ENCODE measurements at places on chromosomes 7 and 10.

DNA sequence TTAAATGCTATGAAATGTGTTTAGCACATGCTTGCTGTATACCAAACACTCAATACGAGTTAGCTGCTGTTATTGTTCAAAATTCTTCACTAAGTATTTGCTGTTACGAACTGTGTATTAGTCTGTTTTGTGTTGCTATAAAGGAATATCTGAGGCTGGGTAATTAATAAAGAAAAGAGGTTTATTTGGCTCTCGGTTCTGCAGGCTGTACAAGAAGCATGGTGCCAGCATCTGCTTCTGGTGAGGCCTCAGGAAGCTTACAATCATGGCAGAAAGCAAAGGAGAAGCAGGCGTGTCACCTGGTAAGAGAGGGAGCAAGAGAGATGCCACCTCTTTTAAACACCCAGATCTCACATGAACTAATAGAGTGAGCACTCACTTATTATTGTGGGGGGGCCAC is 1.6 kb downstream of the UBE2D4 start:
- DNase-seq: no peak

DNA sequence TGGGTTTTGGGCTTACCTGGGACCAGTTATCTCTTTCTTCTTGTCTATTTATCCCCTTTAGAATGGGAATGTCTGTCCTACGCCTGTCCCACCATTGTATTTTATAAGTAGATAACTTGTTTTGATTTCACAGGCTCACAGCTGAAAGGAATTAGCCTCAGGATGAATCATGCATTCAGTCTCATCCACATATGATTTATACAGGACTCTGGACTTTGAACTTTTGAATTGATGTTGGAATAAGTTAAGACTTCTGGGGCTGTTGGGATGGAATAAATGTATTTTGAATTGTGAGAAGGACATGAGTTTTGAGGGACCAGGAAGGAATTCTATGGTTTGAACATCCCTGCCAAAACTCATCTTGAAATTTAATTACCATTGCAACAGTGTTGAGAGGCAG is 112.6 kb downstream of the AMPH start:
- DNase-seq: no peak

DNA sequence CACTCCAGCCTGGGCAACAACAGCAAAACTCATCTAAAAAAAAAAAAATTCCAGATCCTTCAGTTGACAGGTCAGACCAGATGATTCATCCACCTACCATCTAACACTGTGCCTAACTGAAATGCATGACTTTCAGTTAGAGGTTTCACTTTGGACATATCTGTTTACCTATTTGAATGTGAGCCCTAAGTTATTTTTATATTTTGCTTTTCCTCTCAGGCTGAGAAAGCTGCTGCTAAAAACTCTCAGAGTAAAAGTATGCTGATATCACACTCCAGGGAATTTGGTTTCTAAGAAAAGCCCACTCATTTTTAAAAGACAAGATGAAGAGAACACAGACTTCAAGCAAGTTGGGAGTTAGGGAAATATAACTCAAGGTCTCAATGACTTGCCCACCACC is 126.0 kb downstream of the SGMS1 start:
- no peak for DNase-seq

DNA sequence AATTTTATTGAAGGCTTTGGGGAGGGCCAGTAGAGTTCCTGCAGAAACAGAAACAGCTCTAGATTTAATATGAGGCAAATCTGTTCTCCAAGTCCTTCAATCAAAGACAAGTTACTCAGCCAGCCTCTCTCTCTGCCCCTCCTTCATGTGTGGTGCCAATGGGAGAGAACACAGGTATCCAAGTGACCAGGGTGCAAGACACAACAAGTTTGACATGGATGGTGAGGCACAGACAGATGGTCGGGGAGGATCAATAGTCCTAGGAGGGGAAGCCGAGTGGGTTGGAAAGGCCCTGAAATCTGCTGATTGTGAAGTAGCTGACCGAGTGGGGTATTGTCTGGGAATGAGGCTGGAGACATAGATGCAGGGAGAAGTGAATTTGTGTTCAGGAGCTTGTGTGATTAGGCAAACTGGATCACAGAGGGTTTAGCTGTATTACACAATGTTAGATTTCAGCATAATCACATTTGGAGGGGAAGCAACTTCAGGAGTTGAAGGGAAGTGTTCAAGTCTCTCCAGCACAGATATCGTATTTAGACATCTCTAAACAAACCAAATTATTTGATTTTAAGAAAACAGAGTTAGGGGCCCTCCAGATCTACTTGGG is 1.5 kb downstream of the GIMAP1 start:
- no peak for DNase-seq

DNA sequence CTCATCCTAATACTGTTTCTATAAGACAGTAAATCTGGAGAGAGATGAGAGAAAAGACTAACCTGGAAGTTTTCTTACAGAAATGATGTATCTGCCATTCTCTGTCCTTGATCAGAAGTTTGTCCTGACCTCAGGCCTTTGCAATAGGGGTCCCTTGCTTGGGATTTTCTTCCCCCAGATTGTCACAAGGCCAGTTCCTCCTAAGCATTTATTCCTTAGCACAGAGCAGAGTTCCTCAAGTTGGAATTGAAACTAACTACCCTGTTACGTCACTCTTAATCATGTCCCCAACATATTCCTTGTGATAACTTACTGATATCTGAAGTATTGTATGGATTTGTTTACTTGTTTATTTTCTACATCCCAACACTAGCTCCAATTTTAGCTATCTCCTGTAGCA is 202.1 kb downstream of the COBL start:
- no peak for DNase-seq

GRCh38 chr10:60358282-60358681 is 31.4 kb downstream of the ANK3 start:
- no peak for DNase-seq

DNA sequence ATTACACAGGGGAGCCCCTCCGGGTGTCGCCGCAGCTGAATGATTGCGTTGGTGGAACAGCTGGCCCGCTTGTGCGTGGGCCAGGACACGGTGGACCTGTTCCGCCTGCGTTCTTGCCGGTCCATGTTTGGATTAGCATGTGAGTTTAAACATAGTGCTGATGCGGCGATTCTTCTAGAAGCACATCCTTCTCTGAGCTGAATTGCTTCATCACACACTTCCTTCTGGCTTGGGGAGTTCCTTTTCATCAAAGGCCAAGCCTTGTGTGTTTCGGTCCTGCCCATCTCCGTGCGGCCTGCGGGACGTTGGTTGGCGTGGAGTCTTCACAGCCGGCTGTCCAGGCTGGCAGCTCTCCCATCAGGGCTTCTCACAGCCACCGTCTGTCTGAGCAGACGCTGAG is 45.5 kb upstream of the SLC29A4 start:
- no peak for DNase-seq

GRCh38 chr7:20738518-20739481 is 47.9 kb downstream of the SP8 start:
- no peak for DNase-seq

DNA sequence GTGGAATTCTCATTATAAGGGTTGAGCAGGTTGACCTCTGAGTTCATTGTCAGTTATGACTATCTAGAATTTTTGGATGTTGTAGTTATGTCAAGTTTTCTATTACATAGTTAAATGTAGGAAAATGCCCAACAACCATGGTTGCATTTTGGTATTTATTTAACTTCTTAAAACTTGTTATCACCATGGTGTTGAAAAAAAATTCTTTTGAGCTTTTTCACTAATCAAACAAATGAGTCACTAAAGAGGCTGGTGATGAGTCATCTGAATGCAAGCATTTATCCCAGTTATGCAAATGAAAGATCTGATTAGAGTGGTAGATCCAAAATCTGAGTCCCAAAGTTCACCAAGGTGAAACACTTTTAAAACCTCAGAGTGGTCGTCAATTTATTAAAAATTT is 624.7 kb upstream of the IGFBP3 start:
- no peak for DNase-seq

- DNase-seq: no peak
Measured at GRCh38 chr10:71864911-71865361, 13.9 kb upstream of the PSAP start.

DNA sequence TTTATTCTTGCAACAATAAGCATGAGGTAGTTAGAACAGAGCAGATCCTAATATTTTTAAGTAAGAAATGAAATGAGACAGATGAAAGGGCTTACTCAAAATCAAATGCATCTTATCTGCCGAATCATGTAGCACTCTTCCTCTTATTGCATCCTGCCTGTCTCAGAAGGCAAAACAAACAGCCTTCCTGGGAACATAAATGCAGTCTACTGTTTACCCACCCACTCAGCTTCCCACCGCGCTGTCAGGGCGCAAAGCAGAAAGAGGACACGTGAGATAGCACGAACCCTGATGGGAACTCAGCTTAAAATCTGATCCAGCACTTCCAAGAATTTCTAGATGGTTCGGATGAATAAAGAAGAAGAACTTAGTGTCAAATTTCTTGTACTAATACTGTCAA is 114.4 kb upstream of the CDK1 start:
- no peak for DNase-seq

- DNase-seq: no peak
Measured at GRCh38 chr7:37425498-37425897, 23.2 kb downstream of the ELMO1 start.

- no peak for DNase-seq
Measured at GRCh38 chr7:157658851-157659412, 322.1 kb downstream of the DNAJB6 start.

DNA sequence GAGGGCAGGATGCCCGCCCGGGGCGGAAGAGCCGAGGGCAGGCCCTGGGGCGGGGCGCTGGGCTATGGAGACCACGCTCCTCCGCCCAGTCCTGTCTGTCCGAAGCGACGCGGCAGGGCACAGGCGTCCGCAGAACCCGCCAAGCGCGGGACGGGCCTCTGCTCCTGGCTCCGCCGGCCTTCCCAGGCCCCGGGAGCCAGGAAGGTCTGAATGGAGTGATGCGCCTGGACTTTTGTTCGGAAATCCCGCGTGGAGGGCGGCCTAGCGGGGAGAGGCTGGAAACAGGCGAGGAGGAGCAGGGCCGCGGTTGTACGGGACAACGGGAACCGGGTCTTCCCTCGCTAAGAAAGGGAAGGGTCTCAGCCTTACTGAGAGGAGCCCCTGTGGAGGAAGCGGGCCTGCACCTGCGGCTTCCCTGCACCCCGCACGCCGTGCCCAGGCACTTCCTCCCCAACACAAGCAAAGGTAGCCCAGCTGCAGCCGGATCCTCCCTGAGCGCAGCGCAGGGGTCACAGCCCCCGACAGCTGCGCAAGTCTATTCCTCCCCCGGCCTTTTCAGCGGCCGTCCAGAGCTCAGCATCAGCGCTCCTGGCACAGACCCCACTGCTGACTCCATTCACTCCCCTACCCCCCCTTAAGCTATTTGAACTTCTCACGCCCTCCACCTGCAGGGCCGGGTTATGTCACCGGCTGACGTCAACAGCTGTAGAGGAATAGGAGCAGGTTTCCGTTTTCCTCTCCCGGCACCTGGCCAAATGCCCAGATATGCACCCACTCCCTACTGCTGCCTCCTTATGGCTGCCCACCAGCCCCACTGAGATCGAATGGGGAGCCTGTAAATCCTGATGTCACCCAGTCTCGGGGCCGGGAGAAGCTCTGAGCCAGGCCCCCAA is 143.2 kb upstream of the RET start:
- DNase-seq: no peak

DNA sequence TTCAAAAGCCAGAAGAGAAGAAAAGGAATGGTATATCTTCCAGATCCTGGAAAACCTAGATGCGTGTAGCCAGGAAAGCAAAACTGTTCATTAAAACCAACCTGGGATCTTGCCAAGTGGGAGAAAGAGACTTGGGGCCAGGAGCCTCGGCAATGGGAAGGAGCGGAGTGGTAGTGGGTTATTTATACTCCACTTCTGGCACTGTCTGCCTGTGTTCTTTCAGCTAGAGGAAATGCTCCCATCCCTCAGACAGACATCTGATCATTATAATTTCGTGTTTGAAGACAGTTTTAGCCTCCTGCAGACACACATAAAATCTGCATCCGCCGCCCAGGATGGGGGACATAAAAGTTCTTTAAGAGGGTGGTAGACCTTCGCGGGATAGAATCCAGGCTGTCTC is 421.6 kb downstream of the RPS24 start:
- no peak for DNase-seq

DNA sequence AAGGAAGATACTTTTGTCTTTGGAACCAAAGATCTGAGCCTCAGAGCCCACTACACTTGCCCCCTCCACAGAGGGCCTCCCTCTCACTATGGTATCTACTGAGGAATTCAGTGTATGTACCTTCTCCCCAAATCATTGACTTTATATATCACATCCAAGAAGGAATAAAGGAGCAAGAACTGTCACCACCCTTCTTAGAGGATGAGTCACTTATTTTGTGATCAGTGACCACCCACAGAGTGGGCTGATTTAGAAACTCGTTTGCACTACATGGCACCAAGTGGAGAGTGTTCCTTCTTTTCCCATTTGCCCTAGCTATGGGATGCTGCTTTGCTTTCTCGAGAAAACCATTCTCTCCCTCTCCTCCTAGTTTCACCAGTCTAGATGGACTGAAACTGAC is 5.7 kb downstream of the TMEM243 start:
- DNase-seq: no peak

- DNase-seq: no peak
Measured at GRCh38 chr7:23098460-23098859, 7.1 kb upstream of the KLHL7 start.

- DNase-seq: no peak
Measured at GRCh38 chr7:86833360-86833759, 189.7 kb downstream of the GRM3 start.

- DNase-seq: no peak
Measured at GRCh38 chr7:86908948-86909347, 150.5 kb downstream of the ELAPOR2 start.

- DNase-seq: no peak
Measured at GRCh38 chr10:119700321-119700954, 25.4 kb upstream of the INPP5F start.

GRCh38 chr10:102604439-102604841 is 39.8 kb upstream of the TRIM8 start:
- no peak for DNase-seq

DNA sequence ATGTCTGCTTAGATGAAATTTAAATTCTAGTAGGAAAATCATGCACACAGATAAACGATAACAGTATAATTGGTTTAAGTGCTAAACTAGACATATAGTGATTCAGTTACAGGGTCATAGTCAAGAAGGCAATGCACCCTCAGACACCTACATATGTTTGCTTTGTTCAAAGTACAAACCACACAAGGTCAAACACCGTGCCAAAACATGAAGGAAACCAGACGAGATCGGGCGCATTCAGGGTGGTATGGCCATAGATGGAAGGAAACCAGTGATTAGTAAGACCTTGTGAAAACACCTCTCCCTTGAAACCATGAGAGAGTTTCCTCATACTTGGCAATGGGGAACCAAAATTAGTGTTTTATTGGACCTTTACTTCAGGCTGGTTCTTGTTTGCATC is 906.9 kb downstream of the PCDH15 start:
- no peak for DNase-seq

GRCh38 chr7:117564080-117564479 is 84.3 kb downstream of the CFTR start:
- DNase-seq: no peak

GRCh38 chr7:110962374-110962773 is 128.6 kb upstream of the LRRN3 start:
- no peak for DNase-seq

DNA sequence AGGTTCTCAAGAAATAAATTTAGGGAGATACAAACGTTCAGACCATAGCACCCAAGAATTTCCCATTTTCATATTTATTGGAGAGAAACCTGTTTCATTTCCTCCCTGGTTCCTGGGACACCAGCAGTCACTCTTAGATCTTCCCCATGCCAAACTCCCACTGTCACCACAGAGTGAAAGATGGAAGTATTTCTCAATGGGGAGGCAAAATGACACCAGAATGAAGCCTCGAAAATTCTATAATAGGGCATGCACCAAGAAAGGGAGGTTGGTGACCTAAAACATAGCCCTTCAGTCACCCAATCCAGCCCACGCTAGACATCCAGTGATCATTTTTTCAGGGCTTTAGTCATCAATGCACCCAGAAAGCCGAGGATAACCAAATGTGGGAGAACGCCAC is 148.1 kb upstream of the PLXDC2 start:
- DNase-seq: no peak
